ENCODE measurements at places on chromosomes 12 and 14.

- DNase-seq: no peak
Measured at GRCh38 chr12:111532751-111533150, 66.4 kb downstream of the ATXN2 start.

- DNase-seq: no peak
Measured at GRCh38 chr14:103828315-103828967, 18.9 kb downstream of the PPP1R13B start.

GRCh38 chr12:42958291-42958674 lies 368.7 kb upstream of the PRICKLE1 start:
- DNase-seq: no peak

GRCh38 chr12:93990832-93991803 lies 157.3 kb upstream of the PLXNC1 start:
- DNase-seq: no peak

DNA sequence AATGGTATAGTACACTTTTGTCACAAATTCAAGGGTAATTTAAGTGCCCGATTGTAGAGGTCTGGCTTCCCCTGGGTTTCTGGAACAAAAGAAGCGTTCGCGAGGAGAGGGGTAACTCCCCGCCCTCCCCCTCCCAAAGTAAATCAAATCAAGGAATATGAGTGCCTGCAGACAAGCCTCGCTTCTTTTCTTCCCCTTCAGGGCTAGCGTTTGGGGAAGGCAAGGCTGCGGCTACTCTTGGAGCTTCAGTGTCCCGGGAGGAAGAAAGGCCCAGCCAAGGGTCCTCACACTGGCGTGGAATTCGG lies 456 bp upstream of the TMPO start:
- no peak for DNase-seq

GRCh38 chr12:76277480-76277879 lies 70.7 kb downstream of the BBS10 start:
- no peak for DNase-seq

DNA sequence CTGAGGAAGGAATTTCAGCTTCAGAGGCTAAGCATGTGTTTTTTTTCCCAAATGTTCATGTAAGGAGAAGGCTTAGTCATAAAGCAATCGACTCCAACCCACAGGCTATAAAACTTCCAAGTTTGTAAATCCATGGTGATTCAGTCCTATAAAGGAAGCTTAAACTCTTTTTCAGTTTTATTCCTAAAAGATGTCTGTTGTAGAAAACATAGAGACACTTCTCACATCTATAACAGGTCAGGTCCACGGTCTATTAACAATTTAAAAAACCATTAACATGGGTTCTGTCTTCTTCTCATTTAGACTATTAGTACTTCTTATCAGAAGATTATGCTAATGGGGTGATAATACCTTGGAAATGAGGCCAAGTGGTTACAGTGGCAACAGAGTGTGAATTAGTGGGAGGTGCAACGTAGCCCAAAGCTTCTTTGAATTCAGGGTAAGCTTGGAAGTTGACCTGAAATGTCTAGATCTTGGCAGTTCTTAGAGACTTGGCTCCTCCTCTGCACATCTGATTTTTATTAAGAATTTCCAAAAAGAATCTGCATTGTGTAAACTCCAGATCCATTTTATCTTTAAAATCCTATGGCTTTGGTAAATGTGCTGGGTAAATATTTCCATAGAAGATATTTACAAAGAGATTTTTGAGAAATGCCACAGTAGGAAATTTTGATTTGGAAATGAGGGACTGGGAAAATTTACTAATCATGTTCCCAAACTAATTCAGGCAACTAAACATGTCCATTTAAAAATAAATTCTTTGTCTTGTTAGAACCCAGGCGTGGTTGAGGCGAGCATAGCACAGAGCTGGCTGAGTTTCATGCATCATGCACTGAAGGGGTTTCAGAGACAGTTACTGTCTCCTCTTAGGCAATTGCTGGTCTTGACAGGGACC lies 86.4 kb downstream of the EML1 start:
- DNase-seq: no peak

- no peak for DNase-seq
Measured at GRCh38 chr14:90785471-90785870, 30.8 kb downstream of the TTC7B start.

- DNase-seq: no peak
Measured at GRCh38 chr14:39704594-39704993, 272.4 kb upstream of the FBXO33 start.

GRCh38 chr12:89386138-89386537 lies 33.8 kb upstream of the DUSP6 start:
- DNase-seq: no peak

DNA sequence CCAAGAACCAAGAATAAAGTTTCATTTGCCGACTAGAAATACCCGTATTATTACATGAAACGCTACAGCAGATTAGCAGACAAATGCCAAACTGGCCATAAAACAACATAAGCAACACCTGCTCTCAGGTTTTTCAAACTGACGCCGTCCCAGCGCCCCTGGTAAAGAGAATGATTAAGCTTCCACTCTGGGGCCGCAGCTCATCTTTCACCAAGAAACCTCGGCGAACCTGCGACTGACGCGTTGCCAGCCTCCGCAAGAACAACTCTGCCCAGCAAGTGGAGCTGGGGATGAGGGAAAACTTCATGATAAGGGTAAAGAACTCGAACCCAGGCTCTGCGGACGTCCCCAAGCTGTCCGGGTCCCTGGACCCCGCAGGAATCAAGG lies 530 bp downstream of the ARL1 start:
- no peak for DNase-seq

DNA sequence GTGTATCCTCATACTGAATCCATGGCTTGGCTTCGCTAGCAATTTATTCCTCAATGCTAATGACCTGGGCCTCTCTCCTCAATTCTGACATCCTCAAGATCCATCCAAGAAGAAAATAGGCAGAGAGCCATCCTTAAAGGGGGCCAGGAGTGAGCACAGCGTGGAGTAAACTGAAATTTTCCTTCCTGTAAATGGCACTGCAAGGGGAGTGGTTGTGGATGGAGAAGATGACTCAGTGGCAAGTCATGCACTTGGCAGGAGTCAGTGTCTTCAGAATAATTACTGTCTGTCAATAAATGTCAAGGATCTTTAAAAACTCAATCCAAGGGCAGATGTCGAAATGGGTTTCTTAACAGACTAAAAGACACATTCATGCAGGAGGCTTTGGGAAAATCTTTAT lies 88.0 kb upstream of the TMEM132C start:
- no peak for DNase-seq

GRCh38 chr14:24162093-24162492 lies 1.0 kb downstream of the IRF9 start:
- DNase-seq: no peak

DNA sequence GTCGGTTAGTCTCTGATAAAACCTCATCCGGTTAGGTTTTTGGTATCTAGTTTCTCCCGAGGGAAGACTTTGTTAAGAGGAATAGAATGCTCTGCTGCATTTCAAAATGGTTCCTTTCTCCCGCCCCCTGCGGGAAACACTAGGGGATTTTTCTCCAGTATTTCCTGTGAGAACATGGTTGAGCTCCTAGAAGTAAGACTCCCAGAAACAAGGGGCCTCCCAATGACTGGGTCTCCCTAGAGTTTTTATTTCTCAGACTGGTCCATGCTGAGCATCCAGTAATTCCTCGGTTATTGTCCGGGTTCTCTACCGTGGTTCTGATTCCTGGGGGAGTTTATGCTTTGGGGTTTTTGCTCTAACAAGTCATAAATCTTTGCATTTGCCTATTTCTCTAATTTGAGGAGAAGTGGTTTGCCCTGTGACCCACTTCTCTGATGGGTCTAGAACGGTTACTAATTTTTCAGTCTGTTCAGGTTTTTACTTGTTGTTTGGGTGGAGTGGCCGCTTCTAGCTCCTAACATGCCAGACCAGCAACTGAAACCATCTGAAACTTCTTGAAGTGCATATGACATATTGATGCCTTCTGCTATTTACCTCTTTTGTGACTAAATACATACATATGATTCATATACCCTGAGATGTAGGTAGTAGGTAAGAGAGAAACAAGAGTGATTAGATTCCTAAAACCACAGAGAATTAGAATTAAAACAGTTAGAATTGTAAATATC lies 25.1 kb downstream of the TESPA1 start:
- DNase-seq: no peak

DNA sequence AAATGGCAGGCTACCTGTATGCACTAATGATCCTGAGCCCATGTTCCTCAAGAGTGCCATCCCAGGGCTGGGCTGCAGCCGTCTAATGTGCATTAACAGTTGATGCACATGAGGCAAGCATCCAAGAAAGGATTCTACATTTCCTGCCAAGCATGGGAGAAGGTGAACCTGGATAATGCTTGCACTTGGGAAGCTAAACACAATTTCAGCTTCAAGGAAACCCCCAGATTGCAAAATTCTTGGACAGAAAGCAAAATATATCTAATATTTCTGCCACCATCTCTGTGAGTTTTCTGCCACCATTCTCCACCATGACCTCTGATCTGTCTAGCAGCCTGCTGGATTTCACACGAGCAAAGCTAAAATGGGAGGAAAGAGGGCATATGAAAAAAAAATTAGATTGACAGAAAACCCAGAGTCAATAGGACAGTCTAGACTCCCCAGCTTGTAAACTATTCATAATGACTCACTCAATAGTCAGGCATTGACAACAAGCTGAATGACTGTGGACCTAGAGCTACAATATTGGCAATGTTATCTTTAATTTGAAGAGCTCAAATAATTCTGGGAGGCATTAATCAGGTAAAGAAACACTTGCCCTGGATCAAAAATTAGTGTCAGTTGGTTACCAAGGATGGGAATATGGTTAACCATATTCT lies 91.9 kb upstream of the BCL2L14 start:
- no peak for DNase-seq

DNA sequence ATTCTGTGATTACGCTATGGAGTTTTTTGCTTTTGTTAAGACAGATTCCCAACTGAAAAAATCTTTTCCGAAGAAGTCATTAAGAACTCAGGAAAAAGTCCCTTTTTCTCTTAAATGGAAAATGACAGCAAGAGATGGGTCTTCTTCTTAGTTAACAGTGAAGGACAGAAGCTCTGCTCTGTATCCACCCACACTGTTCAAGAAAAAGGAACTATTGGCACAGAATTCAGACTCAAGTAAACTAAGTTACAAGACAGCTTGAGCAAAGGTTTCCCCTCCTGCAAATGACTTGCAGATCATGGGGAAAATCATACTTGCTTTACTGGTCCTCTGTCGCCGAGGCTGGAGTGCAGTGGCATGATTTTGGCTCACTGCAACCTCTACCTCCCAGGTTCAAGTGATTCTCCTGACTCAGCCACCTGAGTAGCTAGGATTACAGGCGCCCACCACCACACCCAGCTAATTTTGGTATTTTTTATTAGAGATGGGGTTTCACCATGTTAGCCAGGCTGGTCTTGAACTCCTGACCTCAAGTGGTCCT lies 137.1 kb upstream of the AEBP2 start:
- no peak for DNase-seq

GRCh38 chr14:36520601-36521525 lies 831 bp upstream of the NKX2-1 start:
- peak; percentile 52 for DNase-seq

DNA sequence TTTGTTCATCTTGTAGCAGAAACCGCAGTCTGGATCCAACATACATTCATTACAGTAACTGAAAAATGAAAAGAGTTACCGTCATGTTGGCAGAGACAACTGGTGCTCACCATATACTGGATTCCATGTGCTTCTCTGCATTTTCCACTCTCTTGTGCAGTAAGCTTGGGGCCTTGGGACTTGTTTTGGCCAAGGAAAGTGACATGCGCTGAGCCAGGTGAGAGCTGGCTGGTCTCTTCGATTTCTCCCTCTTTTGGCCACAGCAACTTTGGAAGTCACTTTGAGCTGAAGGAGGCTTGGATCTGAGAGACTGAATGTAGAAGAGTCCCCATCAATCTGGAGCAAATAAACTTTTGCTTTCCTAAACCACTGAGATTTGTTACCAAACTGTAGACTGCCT lies 210.6 kb upstream of the ABCD2 start:
- no peak for DNase-seq

DNA sequence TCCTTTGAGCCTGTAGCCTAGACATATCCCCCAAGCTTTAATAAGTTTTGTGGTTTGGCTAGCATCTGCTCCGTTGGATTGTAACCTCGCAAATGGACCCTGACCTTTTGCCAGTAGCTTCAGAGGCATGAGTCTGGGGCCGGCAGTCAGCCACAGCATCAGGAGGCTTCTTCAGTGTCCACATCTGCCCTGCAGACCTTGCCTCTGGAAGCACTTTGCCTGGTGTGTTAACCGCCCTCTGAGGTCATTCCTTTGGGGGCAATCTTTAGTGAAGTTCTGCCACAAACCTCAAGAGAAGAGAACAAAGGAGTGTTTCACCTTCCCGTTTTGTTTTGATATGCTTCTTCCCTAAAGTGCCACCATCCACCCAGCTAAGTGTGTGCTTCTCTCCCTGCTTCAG lies 71.4 kb downstream of the GNS start:
- DNase-seq: no peak

DNA sequence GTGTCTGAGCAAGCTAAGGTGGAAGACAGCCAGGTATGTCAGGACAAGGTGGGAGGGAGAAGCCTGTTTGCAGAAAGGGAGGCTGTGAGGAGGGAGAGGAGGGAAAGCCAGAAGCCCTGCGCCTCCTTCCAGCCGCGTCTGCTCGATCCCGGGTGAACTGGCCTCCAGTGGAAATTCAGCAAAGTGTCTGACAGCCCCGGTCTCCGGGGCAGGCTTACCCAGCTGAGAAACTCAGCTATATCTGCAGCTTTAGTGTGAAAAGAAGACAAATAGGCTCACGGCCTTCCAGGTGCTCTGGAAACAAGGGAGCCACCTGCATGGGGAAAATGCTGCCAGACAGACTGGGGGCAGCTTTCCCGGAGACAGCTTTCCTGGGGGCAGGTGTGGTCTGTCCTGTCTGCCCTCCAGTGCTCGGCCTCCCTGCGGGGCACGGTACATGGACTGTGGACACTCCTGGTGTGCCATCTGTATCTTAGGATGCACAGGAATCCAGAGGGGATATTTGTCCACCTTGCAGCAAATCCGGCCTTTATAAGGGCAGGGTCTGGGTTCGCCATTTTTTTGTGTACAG lies 6.3 kb downstream of the RFLNA start:
- no peak for DNase-seq

DNA sequence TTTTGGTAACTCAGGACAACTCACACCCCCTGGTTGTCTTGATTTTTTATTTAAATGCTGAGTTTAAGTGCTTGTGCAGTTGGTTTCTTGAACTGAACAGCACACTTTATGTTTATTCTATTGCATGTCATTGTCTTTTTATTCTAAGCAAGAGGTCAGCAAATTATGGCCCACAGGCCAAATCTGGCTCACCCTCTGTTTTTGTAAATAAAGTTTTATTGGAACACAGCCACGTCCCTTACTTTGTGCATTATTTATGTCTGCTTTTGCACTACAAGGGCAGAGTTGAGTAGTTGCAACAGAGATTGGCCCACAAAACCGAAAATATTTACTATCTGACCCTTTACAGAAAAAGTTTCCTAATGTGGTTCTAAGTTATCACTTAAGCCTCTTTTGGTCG lies 52.3 kb downstream of the SUDS3 start:
- DNase-seq: no peak

Measured in COR-L47 (cell line).